ENCODE measurements at places on chromosomes 3 and 15. TPM values are rescaled to one million over a fixed set of nuclear protein-coding genes. Genes with fewer than 3 reads are reported as not detected.

- no peak for DNase-seq
These were observed 12.4 kb downstream of the PCYT1A start for GRCh38 chr3:196275126-196275525.

GRCh38 chr15:29064731-29065130 lies 179.0 kb downstream of the APBA2 start:
- no peak for DNase-seq

DNA sequence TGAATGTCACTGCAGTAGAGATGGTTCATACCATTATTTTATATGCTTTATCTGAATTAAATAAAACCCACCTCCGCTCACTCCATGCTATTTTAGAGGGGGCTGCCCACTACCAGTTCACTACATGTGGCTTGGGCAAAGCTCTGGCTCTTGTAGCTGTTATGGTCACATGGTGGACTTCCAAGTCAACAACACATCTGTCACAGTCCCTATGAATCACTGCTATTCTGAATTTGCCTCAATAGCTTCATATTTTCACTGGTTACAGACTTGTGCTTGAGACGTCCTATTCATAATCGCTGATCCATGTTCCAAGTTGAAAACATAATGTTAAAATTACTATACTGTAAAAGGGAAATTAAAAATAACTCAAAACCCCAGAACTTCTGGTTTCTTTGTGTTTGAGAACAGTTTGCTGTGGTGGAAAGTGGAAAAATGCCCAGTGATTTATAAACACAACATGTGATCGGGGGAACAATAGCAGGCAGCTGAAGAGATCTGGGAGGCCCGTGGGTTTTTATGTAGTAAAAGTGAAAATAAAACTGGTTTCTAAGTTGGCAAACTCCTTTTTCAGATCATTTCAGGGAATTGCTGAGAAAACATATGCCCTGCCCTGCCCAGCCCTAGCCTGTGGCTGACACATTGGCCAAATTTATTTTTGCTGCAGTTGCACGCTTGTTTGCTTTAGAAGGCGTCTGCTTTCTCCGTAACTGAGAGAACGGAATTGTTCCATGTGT lies 128.8 kb upstream of the PRR23C start:
- no peak for DNase-seq

- DNase-seq = no peak
These were observed 73.3 kb upstream of the RAD18 start for GRCh38 chr3:9036404-9037131.

GRCh38 chr15:52262364-52262763 lies 33.2 kb downstream of the MYO5C start:
- DNase-seq = no peak

- DNase-seq = no peak
These were observed 29.1 kb upstream of the LMCD1 start for GRCh38 chr3:8472549-8472948.

- no peak for DNase-seq
These were observed 51.3 kb downstream of the RBMS3 start for GRCh38 chr3:29332195-29332637.

DNA sequence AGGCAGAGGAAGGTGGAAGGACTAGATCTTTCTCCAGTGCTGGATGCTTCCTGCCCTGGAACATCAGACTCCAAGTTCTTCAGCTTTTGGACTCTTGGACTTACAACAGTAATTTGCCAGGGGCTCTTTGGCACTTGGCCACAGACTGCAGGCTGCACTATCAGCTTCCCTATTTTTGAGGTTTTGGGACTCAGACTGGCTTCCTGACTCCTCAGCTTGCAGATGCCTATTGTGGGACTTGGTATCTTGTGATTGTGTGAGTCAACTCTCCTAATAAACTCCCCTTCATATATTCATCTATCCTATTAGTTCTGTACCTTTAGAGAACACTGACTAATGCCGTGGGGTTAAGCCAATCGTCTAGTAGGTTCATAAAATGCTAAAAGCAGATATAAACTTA lies 8.8 kb upstream of the B3GNT5 start:
- DNase-seq = no peak

DNA sequence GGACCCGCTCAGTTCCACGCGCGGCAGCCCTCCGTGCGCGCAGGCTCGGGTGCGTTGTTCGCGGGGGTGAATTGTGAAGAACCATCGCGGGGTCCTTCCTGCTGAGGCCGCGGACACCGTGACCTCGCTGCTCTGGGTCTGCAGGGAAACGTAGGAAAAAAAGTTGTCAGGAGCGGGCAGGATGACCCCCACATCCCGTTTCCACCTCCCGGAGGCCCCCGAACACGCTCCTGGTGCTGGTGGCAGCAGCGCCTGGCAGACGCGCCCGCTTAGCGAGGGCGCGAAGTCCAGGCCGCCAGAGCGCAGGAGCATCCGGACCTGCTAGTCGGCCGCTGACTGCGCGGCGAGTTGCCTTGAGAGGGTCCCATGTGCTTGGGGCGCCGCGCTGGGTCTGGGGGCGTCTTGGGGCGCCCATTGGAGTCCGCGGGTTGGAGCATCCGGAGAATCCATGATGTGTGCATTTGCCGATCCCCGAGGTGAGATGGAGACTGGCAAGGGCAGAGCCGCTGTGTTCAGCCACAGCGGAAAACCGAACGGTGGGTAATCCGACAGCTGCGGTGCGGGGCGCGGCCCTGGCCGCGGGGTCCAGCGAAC lies 520 bp downstream of the GREM1 start:
- peak; percentile 36 for DNase-seq

DNA sequence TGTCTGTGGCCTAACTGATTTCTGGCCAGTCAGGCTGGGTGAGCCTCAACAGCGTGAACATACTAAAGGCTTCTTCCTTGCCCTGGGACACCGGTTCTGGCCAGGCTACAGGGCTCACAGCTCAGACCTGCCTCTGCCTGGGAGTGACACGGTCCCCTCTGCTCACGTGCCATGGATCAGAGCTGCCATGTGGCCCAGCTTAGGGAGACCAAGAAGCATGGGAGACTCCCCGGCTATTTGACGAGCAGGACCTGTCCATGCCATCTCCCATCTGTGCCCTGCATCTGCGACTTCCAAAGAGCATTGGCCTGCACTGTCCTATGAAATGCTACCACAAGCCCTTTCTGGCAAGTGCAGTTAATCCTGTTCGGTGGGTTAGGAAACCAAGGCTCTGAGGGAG lies 57.4 kb downstream of the APBA2 start:
- DNase-seq = no peak

GRCh38 chr3:180267202-180267843 lies 230.6 kb upstream of the PEX5L start:
- DNase-seq = no peak

DNA sequence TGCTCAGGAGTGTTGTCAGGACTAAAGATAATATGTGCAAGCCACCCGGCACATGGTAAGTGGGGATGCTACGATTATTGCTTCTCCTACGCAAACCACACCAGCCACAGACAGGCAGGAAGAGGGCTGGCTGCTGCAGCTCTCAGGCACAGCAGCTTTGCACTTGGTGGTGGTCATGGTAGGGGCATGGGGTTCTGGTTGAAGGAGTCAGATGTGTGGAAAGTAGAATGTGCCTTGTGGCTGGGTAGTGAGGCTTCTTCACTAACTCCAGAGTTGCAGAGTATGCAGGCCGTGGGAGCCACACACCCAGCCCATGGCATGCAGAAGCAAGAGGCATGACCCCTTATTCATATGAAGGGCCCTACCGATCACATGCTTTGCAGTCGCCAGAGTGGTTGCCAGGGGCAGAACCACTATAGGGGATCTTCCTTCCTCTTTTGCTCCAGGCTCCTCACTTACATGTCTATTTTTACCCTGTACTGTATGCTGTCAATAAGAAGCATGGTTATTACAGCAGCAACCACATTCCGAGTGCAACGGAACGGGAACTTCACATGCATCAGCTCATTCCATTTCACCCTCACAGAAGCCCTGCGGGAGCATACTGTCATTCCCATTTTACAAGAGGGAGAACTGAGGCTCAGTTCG lies 59.2 kb upstream of the HERC1 start:
- DNase-seq = no peak

DNA sequence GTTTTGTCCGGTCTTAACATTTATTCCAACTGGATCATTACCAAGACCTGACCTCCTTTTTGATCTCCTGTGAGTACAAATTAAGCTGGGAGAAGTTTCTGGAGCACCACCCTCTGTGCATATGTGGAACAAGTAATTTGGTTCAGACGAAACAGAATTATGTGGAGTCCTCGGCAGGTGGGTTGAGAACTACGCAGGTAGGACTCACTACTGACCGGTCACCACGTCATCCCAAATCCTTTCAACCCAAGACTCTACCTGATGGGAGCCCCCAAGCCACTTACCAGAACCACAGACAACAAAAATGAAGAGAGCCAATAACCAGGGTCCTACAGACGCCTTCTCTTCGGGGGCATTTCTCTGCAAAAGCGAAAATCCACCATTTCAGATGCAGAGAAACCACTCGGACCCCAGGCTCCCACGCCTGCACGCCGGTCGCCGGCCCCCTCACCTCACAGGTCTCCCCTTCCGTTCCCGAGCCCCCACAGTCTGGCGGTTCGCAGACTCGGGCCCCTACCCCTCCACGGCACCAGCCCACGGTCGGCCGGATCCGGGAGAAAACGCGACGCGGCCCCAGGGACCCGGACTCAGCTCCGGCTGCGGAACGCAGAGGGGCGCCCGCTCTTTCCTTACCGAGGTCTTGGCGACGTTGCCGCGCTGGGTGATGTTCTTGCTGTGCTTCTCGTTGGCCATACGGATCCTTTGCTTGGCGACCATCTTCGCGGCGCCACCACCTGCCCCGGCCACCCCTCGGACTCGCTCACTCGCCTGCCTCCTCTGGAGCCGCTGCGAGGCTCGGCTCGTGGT lies 674 bp downstream of the SERP1 start:
- peak; percentile 67 for DNase-seq

- DNase-seq = no peak
These were observed 9.4 kb downstream of the FAM81A start for GRCh38 chr15:59447367-59447766.

DNA sequence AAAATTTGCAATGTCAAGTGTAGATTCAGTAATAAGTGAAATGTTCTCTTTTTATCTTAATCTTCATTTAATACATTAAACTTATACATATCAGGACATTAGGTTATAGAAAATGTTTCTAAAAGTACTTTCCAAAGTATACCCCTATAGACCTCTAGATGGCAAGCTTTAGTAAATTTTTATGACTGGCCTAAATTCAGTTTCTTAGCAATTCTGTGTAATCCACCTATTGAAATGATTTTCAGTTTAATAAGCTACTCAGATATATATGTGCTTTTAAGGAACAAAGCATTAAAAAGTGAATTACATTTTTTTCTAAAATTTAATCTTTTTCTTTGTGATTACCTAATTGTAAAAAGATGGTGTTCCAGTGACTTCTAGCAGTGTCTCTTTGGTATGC lies 342.2 kb downstream of the GBE1 start:
- DNase-seq = no peak

DNA sequence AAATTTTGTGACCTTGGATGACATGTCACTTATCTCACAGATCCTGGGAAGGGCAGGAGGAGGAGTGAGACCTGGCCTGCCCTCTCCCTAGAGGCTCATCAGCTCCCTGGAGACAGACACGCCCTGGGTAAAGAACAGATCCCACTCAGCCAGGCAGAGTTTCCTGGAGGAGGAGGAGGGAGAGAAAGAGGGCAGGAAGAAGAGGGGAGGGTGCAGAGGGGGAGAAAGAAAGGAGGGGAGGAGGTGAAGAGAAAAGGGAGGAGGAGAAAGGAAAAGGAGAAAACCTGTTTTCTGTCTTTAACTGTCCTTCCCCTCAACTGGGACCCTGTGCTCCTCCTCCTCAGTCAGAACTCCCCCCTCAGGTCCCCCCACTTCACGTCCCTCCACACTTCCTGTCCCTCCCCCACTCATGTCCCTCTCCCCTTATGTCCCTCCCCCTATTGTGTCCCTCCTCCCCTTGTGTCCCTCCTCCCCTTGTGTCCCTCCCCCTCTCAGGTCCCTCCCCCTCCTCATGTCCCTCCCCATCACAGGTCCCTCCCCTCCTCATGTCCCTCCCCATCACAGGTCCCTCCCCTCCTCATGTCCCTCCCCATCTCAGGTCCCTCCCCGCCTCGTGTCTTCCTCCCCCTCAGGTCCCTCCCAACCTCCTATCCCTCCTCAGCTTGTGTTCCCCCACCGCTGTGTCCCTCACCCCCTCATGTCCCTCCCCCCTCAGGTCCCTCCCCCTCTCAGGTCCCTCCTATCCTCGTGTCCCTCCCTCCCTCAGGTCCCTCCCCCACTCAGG lies 52.3 kb upstream of the CGNL1 start:
- no peak for DNase-seq

REC114 gene
- total RNA-seq = not detected

DPH3 gene
- total RNA-seq = 30.5 TPM

GABRA5 gene
- total RNA-seq = 1.1 TPM

FBXL22 gene
- total RNA-seq = not detected

SCN11A gene
- 0.78 TPM for total RNA-seq

PLA2G4E gene
- total RNA-seq = 1.0 TPM

CIB2 gene
- 131 TPM for total RNA-seq

C3orf49 gene
- total RNA-seq = not detected

KCNMB3 gene
- total RNA-seq = 2.5 TPM
